ENCODE measurements at places on chromosomes 2 and 18. TPM values are rescaled to one million over a fixed set of nuclear protein-coding genes. Genes with fewer than 3 reads are reported as not detected.

The TMEM163 gene
- not detected for total RNA-seq

The ACADL gene
- total RNA-seq: not detected

The DTNA gene
- 6.8 TPM for total RNA-seq

The TACR1 gene
- not detected for total RNA-seq

Measured in fibroblast of villous mesenchyme (primary cell).